Stimulated activated naive B cell treated with anti-CD40 and anti-IgM and Interleukin-4, amounts not matched to agents 10 μg/mL and 1 μg/mL and 100 μg/mL, for 72 hours (primary cell): ENCODE measurements at places on chromosomes 12 and 14.
A peak's percentile ranks its signal among the peaks of the same experiment; 100 is the strongest.

- H3K36me3 ChIP-seq = no peaks in the 10 kb centered on the region
- no peak overlapping the region for H3K27ac ChIP-seq
- no peaks in the 10 kb centered on the region for H3K4me1 ChIP-seq
Observed at GRCh38 chr12:1872001-1872400, 46.5 kb downstream of the CACNA2D4 start.

DNA sequence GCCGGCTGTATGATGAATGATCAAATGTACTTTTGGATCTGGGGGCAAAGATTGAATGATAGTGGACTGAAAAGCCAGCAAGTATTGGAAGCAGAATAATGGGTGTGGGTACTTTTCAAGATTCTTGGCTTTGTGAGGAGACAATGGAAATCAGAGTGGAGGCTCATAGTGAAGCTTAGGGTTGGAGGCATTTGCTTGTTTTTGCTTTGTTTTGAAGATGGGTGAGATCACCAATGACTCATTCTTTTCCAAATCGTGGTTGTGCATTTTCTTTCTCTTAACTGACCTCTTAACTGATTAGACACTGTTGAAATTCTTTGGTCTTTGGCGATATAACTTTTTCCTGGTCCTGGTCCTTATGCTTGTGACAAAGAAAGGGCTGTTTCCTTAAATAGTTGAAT lies 54.4 kb downstream of the PELI2 start:
- H3K27ac ChIP-seq = no peak overlapping the region
- peaks cover 58% of the 10 kb centered on the region for H3K4me1 ChIP-seq
- no peak overlapping the region for H3K4me3 ChIP-seq
- DNase-seq = no peak
- peaks cover 6% of the 10 kb centered on the region for H3K36me3 ChIP-seq

DNA sequence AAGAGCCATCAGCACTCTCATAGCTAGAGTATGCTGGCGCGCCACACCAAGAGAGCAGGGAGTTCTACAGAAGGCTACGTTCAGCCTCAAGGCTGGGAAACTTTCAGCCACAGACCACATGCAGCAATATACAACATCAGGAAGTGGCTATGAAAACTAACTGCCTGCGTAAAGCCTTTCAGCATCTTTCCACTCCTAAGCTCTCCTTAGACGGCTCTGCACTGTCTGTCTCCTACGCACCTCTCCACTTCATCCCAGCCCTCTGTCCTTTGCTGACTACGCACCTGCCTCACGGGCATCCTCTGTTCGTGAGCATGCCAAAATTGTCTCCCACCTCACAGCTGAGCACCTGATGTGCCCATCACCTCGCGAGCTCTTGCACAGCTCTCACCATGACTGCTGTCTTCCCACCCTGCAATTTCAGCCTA lies 9.7 kb downstream of the MPHOSPH9 start:
- H3K4me3 ChIP-seq = peak overlapping the region; percentile 34
- H3K4me1 ChIP-seq = peaks cover 11% of the 10 kb centered on the region
- no peaks in the 10 kb centered on the region for H3K27me3 ChIP-seq

DNA sequence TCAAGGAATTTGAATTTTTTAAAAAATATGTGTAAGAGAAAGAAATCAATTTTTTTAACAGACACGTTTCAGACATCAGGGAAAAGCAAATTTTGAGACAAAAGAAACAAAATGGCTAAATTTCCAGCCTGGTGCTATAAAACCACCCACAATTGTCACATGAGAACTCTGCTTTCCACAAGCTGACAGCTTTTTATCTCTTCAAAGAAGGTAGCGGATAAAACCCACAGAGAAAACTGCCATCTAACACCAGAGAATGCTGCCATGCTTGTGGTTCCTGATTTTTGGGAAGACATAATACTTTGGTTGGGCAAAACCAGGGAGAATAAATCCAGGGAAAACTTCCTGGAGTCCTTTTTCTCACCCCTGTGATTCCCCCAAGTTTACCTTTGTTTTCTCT lies 10.3 kb upstream of the ITPR2 start:
- peaks cover 10% of the 10 kb centered on the region for H3K4me1 ChIP-seq
- H3K27me3 ChIP-seq = no peaks in the 10 kb centered on the region
- no peaks in the 10 kb centered on the region for H3K36me3 ChIP-seq
- no peak for DNase-seq

DNA sequence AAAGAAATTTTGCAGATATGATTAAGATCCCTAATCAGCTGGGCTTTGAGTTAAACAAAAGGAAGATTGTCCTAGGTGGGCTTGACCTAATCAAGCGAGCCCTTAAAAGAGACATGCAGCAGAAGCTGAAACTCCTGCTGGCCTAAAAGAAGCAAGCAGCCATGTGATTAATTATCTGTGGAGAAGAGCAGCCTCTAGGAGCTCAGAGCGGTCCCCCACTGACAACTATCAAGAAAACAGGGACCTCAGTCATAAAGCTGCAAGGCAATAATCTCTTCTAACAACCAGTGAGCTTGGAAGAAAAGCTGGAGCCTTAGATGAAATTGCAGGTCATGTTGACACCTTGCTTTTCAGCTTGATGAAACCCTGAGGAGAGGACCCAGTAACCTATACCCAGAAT lies 288.9 kb upstream of the CLEC14A start:
- no peak overlapping the region for H3K4me3 ChIP-seq
- no peaks in the 10 kb centered on the region for H3K36me3 ChIP-seq
- H3K27ac ChIP-seq = no peak overlapping the region
- H3K27me3 ChIP-seq = no peaks in the 10 kb centered on the region
- DNase-seq = no peak

DNA sequence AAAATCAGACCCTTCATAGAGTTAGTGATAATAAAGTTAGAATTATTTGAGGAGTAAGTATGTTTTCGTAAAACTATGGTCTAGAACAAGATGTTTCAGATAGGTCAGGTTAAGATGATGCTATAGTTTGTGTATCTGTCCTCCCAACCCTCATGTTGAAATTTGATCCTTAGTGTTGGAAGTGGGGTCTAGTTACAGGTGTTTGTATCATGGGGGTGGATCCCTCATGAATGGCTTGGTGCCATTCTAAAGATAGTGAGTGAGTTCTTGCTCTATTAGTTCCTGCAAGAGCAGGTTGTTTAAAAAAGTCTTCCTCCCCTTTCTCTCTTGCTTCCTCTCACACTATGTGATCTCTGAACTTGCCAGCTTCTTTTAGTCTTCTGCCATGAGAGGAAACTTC lies 707.3 kb upstream of the FOXG1 start:
- H3K27ac ChIP-seq = no peak overlapping the region
- no peaks in the 10 kb centered on the region for H3K4me1 ChIP-seq
- H3K27me3 ChIP-seq = no peaks in the 10 kb centered on the region
- no peak overlapping the region for H3K4me3 ChIP-seq

DNA sequence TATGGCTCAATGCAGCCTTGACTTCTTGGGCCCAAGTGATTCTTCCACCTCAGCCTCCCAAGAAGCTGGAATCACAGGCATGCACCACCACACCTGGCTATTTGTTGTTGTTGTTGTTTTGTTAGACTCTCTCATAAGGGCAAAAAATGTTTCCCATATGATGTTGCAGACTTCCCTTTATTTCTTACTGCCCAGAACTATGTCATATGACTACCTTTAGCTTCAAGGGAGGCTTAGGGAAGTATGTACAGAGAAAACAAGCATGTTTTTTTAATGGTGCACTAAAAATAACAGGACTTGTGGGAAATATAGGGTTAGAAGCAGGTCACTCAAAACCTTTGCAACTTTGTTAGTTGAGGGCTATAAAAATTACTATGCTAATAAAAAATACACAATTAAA lies 4.3 kb upstream of the GPR19 start:
- H3K4me1 ChIP-seq = peaks cover 41% of the 10 kb centered on the region
- no peaks in the 10 kb centered on the region for H3K36me3 ChIP-seq
- H3K27ac ChIP-seq = no peak overlapping the region
- no peak overlapping the region for H3K4me3 ChIP-seq
- DNase-seq = no peak

GRCh38 chr14:91170504-91171121 lies 56.7 kb downstream of the DGLUCY start:
- no peaks in the 10 kb centered on the region for H3K27me3 ChIP-seq
- H3K36me3 ChIP-seq = peaks cover 42% of the 10 kb centered on the region
- DNase-seq = no peak
- peaks cover 6% of the 10 kb centered on the region for H3K4me1 ChIP-seq
